ENCODE measurements at places on chromosomes 1 and 21. TPM values are rescaled to one million over a fixed set of nuclear protein-coding genes. Genes with fewer than 3 reads are reported as not detected.

The CRP gene
- polyA plus RNA-seq, result not detected

The TNFRSF8 gene
- polyA plus RNA-seq, result 0.12 TPM

The IVL gene
- polyA plus RNA-seq, result not detected

The LIN28A gene
- not detected for polyA plus RNA-seq

The SFPQ gene
- polyA plus RNA-seq, result 635 TPM

The AHDC1 gene
- 68.9 TPM for polyA plus RNA-seq

The NBPF20 gene
- polyA plus RNA-seq, result 3.4 TPM

The C4BPA gene
- polyA plus RNA-seq, result 0.11 TPM

The FHL3 gene
- 16.1 TPM for polyA plus RNA-seq

The ADAR gene
- polyA plus RNA-seq, result 131 TPM

The FAAH gene
- polyA plus RNA-seq, result 34.3 TPM

The PADI2 gene
- polyA plus RNA-seq, result 32.6 TPM

The TIPRL gene
- polyA plus RNA-seq, result 57.9 TPM

The C1orf87 gene
- polyA plus RNA-seq, result 1.3 TPM

The NUP210L gene
- 0.16 TPM for polyA plus RNA-seq

The IRF6 gene
- 1.2 TPM for polyA plus RNA-seq

The HSPA13 gene
- polyA plus RNA-seq, result 81.7 TPM

The SOX13 gene
- polyA plus RNA-seq, result 49.6 TPM

The BRDT gene
- not detected for polyA plus RNA-seq

The PBX1 gene
- 118 TPM for polyA plus RNA-seq

The HPCA gene
- polyA plus RNA-seq, result 177 TPM

The MARK1 gene
- 31.2 TPM for polyA plus RNA-seq

The THEM5 gene
- polyA plus RNA-seq, result 1.5 TPM

The MAGI3 gene
- polyA plus RNA-seq, result 30.8 TPM

The LCE1B gene
- polyA plus RNA-seq, result not detected

The PWP2 gene
- polyA plus RNA-seq, result 5.0 TPM

The CFHR4 gene
- polyA plus RNA-seq, result not detected

The TTC39A gene
- 11.6 TPM for polyA plus RNA-seq

Data from spinal cord (tissue), 10 donors.